Nucleus accumbens (tissue), 56 donors: ENCODE measurements at places on chromosomes 4 and X.

GRCh38 chrX:13694359-13694758 is 5.4 kb downstream of the RAB9A start:
- DNase-seq = no peak

- peak; percentile 6 for DNase-seq
Observed at GRCh38 chrX:103554687-103555424, 30.5 kb upstream of the TCEAL4 start.

GRCh38 chr4:42050516-42051249 is 60.4 kb downstream of the SLC30A9 start:
- DNase-seq = no peak

- no peak for DNase-seq
Observed at GRCh38 chr4:75289914-75290582, 224.2 kb downstream of the RCHY1 start.

- no peak for DNase-seq
Observed at GRCh38 chr4:7540654-7541413, 106.1 kb upstream of the PSAPL1 start.

- peak; percentile 83 for DNase-seq
Observed at GRCh38 chr4:112145326-112145789, at the start of gene FAM241A. TSS of gene FAM241A (plus strand) at chr4:112145454. CDS start at chr4:112145581, 127 bp downstream.

GRCh38 chr4:150983851-150984250 is 31.2 kb downstream of the LRBA start:
- DNase-seq = no peak

GRCh38 chr4:8830056-8830455 is 41.6 kb downstream of the HMX1 start:
- DNase-seq = no peak

DNA sequence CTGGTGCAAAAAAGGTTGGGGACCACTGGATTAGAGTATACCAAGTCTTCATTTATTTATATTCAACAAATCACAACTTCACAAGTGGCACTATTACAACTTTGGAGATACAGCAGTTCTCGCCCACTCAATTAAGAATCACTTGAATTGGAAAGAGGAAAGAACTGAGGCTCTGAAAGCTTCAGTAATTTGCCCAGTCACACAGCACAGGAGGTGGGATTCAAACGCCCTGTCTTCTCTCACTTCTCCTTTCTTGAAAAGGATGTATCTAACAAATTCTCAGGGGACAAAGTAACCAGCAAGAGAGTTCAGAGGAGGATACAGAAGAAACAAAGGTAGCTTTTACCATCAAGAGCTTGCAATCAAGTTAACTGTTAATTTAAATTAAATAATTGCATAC is 12.4 kb downstream of the SMIM14 start:
- no peak for DNase-seq

GRCh38 chrX:39261446-39262147 is 460.3 kb downstream of the MID1IP1 start:
- DNase-seq = no peak
